ENCODE measurements at places on chromosomes 7 and 10.

- no peak for DNase-seq
These were observed 17.9 kb downstream of the OR6V1 start for GRCh38 chr7:143069912-143070500.

DNA sequence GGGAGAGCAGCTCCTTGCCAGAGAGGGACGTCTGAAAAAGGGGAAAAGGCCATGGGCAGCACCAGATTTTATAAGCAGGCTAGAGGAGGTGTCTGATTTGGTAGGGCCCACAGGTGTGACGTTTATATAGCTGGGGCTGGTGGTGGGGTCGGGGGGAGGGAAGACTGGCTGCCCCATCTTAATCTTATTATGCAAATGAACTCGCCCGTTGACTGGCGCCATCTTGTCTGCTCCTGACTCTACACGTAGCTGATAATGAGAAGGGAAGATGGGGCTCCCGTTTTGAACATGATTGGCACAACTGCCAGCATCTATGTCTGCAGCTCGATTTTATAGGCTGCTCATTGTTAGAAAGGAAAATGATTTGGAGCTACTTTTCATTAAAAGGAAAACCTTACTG, 28.6 kb upstream of the CADPS2 start:
- no peak for DNase-seq

DNA sequence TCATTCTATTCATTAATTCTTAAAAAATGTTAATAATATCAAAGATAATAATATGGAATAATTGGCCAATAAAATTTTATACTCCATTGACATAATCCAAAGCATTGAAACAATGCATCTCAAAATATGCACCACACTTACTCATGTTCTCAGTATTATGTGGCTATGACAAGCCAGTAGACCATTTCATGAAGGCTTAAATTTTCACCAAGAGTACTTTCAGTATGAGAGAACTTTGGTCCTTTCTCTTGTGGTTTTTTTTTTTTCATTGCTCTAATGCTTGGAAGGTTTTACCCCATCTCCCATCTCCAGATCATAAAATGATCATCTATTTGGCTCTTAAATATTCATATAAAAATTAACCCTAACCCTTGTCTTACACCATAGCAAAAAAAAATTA, 45.5 kb upstream of the TMEM140 start:
- DNase-seq = no peak

DNA sequence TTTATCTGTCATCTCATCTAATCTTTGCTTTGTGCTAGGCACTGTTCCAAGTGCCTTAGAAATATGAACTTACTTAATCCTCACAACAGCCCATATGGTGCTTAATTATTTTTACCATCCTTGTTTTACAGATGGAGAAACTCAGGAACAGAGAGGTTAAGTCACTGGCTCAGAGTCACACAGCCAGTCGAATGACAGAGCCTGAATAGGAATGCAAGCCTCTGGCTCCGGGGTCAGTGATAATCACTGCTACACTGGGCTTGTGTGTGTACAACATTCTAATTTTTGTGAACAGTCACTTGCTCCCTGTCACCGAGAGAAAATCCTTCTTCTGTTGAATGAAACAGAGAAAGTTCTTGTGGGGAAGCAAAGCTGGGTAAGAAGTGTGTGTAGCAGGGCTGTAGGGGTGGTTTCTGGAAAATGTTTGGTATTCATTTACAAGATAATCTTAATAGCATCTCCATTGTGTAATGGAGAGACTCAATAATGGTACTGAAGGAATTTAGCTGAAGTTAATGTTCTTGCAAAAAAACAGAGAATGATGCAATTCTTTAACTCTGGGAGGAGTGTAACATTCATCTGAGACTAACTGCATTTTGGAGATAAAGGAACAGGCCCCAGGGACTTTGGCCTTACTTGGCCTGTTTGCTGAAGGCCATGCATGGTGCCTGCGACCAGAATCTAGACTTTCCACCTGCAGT, 290.6 kb downstream of the FRMD4A start:
- DNase-seq = no peak

- DNase-seq = peak; percentile 6
These were observed at the start of gene PYROXD2 for GRCh38 chr10:98414932-98415730. PYROXD2 (minus strand) TSS chr10:98415182; CDS start chr10:98415135, 47 bp downstream.

GRCh38 chr7:30996883-30997282, 33.1 kb downstream of the GHRHR start:
- no peak for DNase-seq

- no peak for DNase-seq
These were observed 158.4 kb downstream of the COBL start for GRCh38 chr7:51158211-51158610.

GRCh38 chr7:45001138-45001694, 1.2 kb downstream of the CCM2 start:
- DNase-seq = peak; percentile 63

DNA sequence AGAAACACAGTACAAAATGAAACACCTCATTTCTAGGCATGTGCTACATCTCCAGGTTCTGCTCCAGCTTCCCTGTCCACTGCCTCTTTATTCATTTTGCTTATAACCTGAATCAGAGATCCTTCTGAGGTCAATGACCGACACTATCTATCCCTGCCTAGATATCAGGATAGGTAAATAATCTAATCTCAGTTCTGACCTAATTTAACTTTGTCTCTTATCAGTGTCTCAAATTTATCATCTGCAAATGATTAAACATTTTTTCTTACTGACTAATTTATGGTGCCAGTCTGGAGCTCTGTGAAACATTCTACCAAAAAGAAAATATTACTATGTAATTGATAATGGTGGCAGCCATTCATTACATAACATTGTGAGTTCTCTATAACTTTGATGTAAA, 61.1 kb downstream of the SGCE start:
- DNase-seq = no peak

DNA sequence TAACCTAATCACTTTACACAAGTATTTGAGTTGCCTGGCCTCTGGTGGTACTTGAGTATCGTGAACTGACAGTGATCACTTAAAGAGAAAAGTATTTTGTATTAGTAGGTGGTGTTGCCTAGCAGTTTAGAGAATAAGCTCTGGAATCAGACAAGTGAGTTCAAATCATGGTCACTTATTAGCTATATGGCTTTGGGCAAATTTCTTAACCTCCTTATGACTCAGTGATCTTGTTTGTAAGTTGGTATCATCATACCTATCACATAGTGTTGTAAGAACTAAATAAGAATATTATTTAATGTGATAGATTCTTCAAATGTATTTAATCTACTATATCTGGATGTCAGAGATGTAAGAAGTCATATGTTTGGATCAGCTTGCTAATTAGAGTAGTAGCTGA, 163.8 kb downstream of the RNF133 start:
- DNase-seq = no peak

- DNase-seq = no peak
These were observed 42.9 kb downstream of the CHRM2 start for GRCh38 chr7:136911344-136911743.

DNA sequence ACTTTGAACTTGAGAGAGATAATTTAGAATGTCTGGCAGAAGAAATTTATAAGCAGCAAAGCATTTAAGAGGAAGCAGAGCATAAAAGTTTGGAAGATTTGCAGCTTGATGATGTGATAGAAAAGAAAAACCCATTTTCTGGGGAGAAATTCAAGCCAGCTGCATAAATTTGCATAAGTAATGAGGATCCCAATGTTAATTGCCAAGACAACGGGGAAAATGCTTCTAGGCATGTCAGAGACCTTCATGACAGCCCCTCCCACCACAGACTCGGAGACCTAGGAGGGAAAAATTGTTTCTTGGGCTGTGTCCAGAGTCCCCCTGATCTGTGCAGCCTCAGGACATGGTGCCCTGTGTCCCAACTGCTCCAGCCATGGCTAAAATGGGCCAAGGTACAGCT, 263.6 kb upstream of the POT1 start:
- DNase-seq = no peak

- DNase-seq = no peak
These were observed 205.2 kb downstream of the TMEM26 start for GRCh38 chr10:61248013-61248412.

- no peak for DNase-seq
These were observed 40.4 kb upstream of the RASGEF1A start for GRCh38 chr10:43307306-43307705.

GRCh38 chr10:22606164-22606614, 108.2 kb downstream of the PIP4K2A start:
- DNase-seq = peak; percentile 16

DNA sequence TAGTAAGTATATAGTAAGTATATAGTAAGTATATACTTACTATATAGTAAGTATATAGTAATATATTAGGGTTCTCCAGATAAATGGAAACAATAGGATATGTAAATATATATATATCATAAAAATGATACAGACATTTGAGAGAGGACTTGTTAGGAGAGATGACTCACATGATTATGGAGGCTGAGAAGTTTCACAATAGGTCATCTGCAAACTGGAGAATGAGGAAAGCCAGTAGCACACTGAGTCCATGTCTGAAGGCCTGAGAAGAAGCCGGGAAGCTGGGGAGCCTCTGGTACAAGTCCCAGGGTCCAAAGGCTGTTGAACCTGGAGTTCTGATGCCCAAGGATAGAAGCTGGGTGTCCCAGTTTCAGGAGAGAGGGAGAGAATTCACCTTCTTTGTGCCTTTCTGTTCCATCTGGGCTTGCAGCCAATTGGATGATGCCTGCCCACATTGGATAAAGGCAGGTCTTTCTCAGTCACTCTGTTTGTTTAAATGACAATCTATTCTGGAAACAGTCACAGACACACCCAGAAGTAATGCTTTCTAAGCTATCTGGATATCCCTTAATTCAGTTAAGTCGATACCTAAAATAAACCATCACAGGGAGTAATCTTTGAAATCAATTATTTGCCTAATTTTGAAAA, 205.5 kb upstream of the CDC14C start:
- DNase-seq = no peak

DNA sequence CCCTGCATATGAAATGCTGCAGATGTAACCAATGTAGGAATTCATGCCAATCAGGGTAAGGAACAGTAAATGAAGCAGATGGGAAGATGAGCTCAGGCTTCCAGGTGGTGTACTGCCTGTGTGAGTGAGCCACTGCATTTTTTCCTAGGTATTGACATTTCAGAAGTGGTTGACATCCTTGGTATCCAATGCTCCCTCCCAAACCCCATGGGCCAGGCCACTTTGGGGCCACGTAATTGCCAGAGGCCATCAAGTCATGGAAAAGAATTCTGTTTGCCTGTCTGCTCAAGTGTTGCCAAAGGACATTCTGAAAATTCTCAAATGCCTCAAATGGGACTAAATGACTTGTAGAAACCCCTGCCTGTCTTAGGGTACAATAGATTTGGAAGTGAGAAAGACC, 384.6 kb downstream of the GATA3 start:
- no peak for DNase-seq

DNA sequence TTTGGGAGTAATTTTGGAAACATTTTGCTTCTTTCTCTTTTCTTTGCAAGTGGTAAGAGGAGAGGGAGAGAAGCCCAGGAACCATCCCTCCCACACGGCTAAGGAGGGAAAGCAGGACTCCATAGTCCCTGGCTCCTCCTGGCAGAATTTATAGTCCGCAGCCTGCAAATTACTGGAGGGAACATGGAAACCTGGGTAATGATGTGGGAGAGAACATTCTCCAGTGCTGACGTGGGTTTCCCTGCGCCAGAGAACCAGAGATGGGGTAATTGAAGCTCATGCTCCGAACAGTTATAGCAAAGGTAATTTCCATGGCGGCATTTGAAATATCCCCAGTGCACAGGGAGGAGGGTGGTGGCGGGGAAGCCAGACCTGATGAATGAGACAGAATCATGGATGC, 320.4 kb downstream of the RPS24 start:
- no peak for DNase-seq

- DNase-seq = no peak
These were observed 157.3 kb upstream of the COL1A2 start for GRCh38 chr7:94237417-94237816.

- DNase-seq = no peak
These were observed 518.0 kb downstream of the XPNPEP1 start for GRCh38 chr10:109405338-109405737.

DNA sequence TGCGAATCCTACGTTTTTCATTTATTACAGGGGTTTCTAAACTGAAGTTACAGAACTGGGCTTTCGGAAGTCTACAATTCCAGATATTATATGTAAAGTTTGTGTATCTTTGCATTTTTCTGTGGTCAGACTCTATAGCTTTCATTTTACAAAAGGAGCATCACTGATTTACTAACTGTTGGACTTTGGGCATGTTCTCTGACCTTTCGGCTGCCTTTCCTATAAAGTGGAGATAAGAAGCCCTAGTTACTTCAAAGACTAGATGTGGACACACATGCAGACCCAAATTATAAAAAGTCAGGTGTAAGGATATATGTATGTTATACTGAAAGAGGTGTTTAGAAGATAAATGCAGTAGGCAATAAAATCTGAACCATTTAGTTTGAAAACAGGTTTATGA, 126.6 kb upstream of the PRKCQ start:
- no peak for DNase-seq

GRCh38 chr10:130378556-130379400, 242.6 kb downstream of the GLRX3 start:
- DNase-seq = no peak

- no peak for DNase-seq
These were observed 578.5 kb upstream of the MKI67 start for GRCh38 chr10:128704716-128705115.

DNA sequence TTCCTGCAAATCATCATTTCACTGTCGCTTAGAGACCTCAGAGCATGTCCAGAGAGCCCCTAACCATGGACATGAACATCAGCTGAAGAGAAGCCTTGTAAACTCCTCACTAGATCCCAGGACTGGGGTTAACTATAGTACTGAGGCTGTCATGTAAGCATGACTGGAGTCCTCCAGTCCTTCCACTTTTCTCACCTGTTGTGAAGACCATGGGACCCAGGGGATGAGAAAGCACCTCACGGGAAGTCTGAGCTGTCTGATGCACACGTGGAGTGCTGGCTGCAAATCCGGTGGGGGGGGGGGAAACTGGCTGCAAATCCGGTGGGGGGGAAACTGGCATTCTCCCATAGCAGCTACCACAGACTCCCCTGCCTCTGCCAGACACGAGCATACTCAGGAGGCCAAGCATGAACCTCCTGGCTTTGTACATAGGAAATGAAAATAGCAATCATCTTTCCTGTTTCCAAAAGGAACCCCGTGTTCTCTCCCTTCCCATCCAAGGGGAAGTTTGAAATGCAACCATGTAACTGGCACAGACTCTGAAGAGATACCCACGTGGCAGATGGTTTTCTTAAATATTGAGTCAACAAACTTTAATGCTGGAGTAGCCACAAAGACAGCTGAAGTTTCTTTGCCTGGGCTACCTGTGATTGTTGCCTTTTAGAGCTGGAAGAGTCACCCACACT, 261.4 kb downstream of the ZMYND11 start:
- DNase-seq = no peak

DNA sequence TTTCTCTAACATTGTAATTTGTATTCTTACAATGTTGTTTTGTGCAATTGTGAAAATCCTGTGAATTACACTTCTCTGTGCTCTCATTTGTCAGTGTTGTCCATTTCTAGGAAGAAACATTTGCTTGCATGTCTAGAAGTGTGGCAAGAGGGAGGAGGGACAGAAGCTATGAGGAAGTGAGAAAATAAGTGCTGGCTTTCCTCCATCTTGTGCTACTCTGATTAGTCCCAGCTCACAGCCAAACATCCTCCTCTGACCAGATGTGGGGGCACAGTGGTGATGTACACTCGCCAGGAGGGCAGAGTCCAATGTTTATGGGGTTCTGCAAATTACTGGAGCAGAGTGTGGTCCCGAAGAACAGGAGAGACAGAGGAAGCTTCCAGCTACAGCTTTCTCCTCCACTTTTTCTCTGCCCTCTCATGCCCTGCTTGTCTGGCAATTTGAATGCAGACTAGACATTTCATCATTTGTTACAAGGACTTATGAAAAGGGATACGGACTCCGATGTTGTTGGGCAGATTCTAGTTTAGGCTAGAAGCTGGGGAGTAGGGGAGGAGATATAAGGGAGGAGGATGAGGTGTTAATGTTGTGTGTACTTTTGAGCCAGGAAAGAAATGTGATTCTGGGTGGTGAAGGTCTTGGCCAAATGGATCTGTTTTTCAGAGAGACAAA, 131.0 kb upstream of the C1GALT1 start:
- no peak for DNase-seq
